ENCODE measurements at places on chromosomes 12 and 14. TPM values are rescaled to one million over a fixed set of nuclear protein-coding genes. Genes with fewer than 3 reads are reported as not detected.

DNA sequence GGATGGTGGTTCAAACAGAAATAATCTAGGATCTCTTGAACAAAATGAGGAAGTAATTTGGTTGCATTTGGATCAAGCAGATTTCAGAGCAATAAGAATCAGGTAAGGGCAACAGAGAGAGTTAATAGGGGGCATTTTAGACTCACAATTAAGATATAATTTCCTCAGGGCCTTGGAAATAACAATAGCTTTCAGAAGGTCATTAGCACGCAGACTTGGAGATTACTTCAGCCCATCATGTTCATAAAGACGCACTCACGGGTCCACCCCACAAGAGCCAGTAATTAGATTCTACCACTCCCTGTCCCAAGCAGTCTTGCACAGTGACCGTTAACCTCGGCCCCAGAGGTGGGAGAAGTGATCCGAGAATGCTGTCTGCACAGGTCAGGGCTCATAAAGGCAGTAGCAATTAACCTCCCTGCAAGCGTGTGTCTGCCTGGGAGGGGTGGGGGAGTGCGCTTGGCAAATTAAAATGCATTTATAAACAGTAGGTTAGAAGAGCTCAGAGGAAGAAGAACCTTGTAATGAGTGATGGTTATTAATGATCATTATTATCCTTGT is 125.7 kb upstream of the CCDC196 start:
- no peak overlapping the region for H3K4me3 ChIP-seq
- no peaks in the 10 kb centered on the region for H3K4me1 ChIP-seq
- H3K27me3 ChIP-seq: no peaks in the 10 kb centered on the region
- DNase-seq: no peak

DNA sequence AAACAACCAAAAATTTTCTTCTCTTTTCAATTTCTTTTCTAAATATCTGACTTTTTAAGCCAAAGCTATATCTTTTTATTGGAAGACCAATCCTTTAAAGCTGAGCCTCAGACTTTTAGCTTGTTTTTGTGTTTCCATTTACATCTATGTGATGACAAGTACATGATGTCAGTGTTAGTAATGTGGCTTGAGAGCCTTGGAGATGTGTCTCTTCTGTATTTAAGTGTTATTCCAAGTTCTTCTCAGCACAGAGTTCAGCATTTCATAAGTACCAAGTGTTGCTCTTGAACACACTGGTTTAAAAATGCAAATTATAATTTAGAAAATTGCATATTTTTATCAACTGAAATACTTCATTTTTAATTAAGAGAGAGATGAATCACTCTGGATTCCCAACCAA is 948.9 kb upstream of the FLRT2 start:
- no peak overlapping the region for H3K27ac ChIP-seq
- H3K4me1 ChIP-seq: no peaks in the 10 kb centered on the region
- H3K4me3 ChIP-seq: no peak overlapping the region
- H3K36me3 ChIP-seq: no peaks in the 10 kb centered on the region
- H3K27me3 ChIP-seq: no peaks in the 10 kb centered on the region
- DNase-seq: no peak

DNA sequence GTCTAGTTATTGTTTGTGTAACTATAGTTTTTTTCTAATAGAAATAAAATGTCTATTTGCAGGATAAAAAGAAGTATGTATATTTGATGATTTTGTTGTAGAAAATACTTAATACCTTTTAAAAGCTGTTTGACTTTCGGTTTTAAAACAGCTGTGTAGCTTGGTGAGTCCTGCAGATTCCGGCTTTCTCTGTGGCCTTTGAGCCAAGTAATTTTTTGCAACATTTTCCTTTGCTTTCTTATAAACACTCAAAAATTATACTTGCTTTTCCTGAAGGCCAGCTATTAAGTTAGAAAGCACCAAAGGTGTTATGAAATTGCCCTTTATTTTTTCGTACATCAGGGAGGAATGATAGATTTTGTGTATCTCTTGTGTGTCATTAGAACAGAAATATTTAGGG is 63.6 kb downstream of the CRADD start:
- no peaks in the 10 kb centered on the region for H3K27me3 ChIP-seq
- H3K27ac ChIP-seq: no peak overlapping the region
- no peaks in the 10 kb centered on the region for H3K36me3 ChIP-seq
- H3K4me3 ChIP-seq: no peak overlapping the region

DNA sequence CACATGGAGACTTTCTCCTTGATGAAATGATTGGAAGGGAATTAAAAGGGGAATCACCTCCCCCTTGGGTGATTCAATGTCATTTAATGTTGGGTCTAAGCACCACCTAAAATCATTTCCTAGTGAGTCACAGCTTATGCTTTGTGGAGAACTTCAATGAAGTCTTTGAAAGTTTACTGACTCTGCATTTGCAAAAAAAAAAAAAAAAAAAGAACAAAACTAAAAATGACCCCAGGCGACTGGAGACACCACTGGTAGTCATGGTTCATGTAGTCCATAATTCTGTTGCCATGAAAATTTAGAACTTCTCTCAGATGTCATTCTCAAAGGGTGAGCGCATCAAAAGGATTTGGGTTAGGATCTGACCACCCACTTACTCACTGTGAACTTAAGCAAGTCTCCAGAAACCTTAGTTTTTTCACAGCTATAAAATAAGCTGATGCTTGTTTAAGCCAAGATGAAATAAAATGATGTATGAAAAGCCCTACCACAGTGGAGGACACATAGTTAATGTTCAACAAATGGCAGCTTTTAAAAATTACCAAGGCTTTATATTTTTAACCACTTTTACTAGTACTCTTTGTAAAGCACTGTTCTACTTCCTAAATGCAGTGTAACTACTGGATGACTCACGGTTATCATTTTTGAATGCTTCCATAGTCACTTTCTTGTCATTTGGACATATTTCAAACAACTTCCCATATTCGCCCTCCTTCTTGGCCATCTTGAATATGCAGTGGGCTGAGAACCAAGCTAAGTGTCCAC is 18.1 kb upstream of the KSR2 start:
- H3K4me3 ChIP-seq: no peak overlapping the region
- no peaks in the 10 kb centered on the region for H3K4me1 ChIP-seq
- H3K27ac ChIP-seq: no peak overlapping the region
- no peaks in the 10 kb centered on the region for H3K36me3 ChIP-seq

GRCh38 chr12:57782243-57782607 is 362 bp upstream of the TSFM start:
- H3K36me3 ChIP-seq: peaks cover 19% of the 10 kb centered on the region
- peak overlapping the region; percentile 92 for H3K4me3 ChIP-seq
- peak overlapping the region; percentile 73 for H3K27ac ChIP-seq
- H3K27me3 ChIP-seq: no peaks in the 10 kb centered on the region
- no peak for DNase-seq
- H3K4me1 ChIP-seq: peaks cover 59% of the 10 kb centered on the region

- DNase-seq: peak; percentile 53
- H3K4me3 ChIP-seq: peak overlapping the region; percentile 25
- no peaks in the 10 kb centered on the region for H3K27me3 ChIP-seq
- H3K4me1 ChIP-seq: peaks cover 83% of the 10 kb centered on the region
- peak overlapping the region; percentile 35 for H3K27ac ChIP-seq
- peaks cover 48% of the 10 kb centered on the region for H3K36me3 ChIP-seq
These were observed 5.9 kb downstream of the RESF1 start for GRCh38 chr12:31965090-31965489.

DNA sequence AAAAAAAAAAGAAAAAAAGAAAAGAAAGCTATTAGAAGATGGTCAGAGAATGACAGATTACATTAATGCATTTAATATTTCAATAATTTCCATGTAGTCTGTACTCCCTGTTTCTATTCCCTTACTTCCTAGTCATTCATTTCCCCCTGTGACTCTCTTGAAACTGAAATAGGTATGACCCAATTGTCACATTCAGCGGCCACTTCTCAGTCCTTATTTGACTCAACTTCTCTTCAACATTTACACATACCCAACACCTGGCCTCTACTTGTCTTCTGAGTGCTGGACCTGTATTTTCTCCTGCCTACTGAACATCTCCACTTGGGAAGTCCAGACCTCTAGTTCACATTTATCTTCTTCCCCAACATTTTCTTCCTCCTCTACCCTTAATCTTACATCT is 7.2 kb downstream of the EEA1 start:
- peaks cover 8% of the 10 kb centered on the region for H3K4me1 ChIP-seq
- no peak overlapping the region for H3K27ac ChIP-seq
- H3K27me3 ChIP-seq: no peaks in the 10 kb centered on the region

- no peak overlapping the region for H3K27ac ChIP-seq
- H3K27me3 ChIP-seq: no peaks in the 10 kb centered on the region
- peaks cover 31% of the 10 kb centered on the region for H3K4me1 ChIP-seq
- H3K36me3 ChIP-seq: no peaks in the 10 kb centered on the region
- H3K4me3 ChIP-seq: no peak overlapping the region
- DNase-seq: no peak
These were observed 24.1 kb downstream of the DUSP16 start for GRCh38 chr12:12538535-12538934.

- no peaks in the 10 kb centered on the region for H3K4me1 ChIP-seq
- no peak for DNase-seq
- H3K27me3 ChIP-seq: no peaks in the 10 kb centered on the region
- no peak overlapping the region for H3K4me3 ChIP-seq
These were observed 76.0 kb upstream of the CCDC60 start for GRCh38 chr12:119258556-119258955.

DNA sequence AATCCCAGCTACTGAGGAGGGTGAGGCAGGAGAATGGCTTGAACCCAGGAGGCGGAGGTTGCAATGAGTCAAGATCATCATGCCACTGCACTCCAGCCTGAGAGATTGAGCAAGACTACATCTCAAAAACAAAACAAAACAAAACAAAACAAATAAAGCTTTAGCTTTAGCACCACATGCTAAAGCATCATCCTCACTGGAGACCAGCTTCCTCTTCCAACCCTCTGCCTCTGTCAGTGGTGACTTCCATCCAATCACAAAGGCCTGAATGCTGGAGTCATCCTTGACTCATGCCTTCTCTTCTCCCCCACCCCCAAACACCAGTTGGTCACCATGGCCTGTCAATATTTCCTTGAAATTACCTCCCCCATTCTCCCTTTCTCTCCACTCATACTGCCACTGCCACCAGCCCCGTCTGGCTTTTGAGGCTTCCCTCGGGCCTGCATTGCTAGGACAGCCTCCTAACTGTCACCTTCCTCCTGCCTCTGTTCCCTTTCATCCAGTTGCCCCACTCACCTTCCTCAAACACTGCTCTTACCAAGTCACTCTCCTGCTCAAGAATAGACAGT is 1.4 kb downstream of the ZNF385A start:
- no peak overlapping the region for H3K27ac ChIP-seq

DNA sequence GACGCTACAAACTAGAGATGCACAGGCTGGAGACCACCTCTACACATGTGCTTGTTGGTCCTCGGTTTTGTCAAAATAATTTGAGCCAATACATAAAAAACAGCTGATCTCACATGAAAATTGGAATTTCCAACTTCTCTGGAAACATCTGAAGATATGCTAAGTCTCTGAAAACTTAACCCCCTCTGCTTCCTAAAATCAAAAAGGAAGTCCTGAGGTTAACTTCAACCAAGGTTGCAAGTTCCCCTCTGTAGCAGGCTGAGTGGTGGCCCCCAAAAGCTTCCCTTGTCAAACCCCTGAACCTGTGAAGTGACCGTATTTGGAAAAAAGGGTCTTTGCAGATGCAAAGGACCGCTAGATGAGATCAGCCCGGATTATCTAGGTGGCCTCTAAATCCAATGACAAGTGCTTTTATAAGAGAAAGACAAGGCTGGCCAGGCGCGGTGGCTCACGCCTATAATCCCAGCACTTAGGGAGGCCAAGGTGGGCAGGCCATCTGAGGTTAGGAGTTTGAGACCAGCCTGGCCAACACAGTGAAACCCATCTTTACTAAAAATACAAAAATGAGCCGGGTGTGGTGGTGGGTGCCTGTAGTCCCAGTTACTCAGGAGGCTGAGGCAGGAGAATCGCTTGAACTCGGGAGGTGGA is 32.0 kb upstream of the VPS37B start:
- H3K4me3 ChIP-seq: no peak overlapping the region
- no peak overlapping the region for H3K27ac ChIP-seq

DNA sequence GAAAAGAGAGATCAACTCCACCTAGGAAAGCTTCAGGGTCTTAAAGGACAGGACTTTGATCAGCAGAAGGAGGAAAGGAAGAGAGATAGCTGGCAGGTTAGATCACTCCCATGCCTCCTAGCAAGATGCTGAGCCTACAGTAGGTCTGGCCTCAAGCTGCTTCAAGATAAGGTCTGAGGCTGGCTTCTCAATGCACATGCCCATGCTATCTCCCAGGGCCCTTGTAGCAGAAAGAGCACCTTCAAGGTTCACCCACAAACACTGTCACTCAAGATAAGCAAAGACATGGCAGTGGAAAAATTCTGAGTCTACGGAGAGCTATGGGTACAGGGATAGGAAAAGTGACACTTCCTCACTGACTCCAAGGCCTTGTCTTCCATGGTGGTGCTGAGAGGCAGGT is 14.3 kb downstream of the REM2 start:
- no peaks in the 10 kb centered on the region for H3K27me3 ChIP-seq
- H3K4me1 ChIP-seq: peaks cover 4% of the 10 kb centered on the region
- H3K36me3 ChIP-seq: peaks cover 16% of the 10 kb centered on the region

DNA sequence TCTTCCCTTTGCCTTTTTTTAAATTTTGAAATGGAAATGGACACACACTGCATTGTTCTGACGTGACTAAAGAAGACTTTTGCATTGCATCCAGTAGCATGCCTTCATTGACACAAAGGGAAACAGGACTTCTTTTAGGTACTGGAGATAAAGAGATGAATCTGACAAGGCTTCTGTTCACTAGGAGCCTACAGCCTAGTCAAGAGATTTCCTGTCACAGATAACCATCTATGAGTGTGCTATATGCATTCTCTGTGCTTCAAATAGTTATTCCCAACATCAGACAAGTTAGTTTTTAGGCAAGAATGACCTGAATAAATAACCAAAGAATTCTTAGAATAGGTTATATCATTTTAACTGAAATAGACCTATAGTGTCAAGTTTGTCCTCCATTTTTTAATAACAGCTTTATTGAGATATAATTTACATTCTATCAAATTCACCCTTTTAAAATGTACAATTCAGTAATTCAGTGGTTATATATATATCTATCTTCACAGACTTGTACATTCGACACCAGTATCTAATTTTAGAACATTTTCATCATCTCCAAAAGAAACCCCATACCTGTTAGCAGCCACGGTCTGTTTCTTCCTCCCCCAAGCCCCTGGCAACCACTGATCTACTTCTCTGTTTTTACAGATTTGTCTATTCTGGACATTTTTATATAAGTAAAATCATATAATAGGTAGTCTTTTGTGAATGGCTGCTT is 122.7 kb downstream of the TTLL5 start:
- no peak overlapping the region for H3K27ac ChIP-seq
- peaks cover 8% of the 10 kb centered on the region for H3K36me3 ChIP-seq
- no peaks in the 10 kb centered on the region for H3K27me3 ChIP-seq
- DNase-seq: no peak

DNA sequence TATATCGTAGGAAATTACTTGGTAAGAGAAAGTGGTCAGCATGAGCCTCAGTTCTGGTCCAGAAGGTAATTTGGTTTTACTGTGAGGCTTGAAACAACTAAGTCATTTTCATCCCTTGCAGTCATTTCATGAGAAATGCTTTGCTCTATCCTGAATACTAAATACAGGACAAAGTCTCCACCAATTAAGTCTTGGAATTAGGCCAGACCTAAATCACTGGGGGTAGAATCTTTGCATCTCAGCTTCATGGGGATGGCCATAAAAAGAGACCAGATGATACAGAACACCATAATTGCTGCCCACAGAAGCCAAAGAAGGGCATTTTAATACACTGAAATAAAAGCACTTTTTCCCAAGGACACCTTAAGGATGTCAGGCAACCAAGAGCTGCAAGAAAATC is 277.9 kb upstream of the DCN start:
- DNase-seq: no peak
- H3K36me3 ChIP-seq: no peaks in the 10 kb centered on the region
- no peak overlapping the region for H3K4me3 ChIP-seq
- no peaks in the 10 kb centered on the region for H3K4me1 ChIP-seq
- H3K27ac ChIP-seq: no peak overlapping the region
- H3K27me3 ChIP-seq: no peaks in the 10 kb centered on the region

TARBP2 gene
- 26.9 TPM for total RNA-seq

CEP290 gene
- 22.4 TPM for total RNA-seq

WDR89 gene
- total RNA-seq: 32.8 TPM
